Bronchial epithelial cell (primary cell): ENCODE measurements at places on chromosomes 6 and 20. TPM values are rescaled to one million over a fixed set of nuclear protein-coding genes. Genes with fewer than 3 reads are reported as not detected.

Gene OXT
- not detected in 2 replicates for total RNA-seq

Gene TOX2
- not detected in 2 replicates for total RNA-seq

Gene CTCFL
- total RNA-seq, result not detected in 2 replicates

Gene RTEL1
- total RNA-seq, result 4.5 and 5.8 TPM in 2 replicates

Gene MUC21
- total RNA-seq, result 0.53 and 2.2 TPM in 2 replicates
